H7 (cell line): ENCODE measurements at places on chromosomes 11 and 22. TPM values are rescaled to one million over a fixed set of nuclear protein-coding genes. Genes with fewer than 3 reads are reported as not detected.

DNA sequence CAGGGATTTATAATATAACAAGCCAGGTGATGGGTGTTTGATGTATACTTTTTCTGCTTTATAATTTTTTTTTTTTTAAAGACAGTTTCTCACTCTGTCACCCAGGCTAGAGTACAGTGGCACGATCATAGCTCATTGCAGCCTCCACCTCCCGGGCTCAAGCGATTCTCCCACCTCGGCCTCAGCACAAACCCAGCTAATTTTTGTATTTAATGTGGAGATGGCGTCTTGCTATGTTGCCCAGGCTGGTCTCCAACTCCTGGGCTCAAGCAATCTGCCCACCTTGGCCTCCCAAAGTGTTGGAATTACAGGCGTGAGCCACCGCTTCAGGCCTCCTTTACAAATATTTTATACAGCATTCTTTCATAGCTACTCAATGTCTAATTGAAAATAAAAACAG lies 48.6 kb downstream of the MORC2 start:
- no peak for DNase-seq

GRCh38 chr11:123577081-123577598 lies 77.3 kb downstream of the SCN3B start:
- DNase-seq: peak; percentile 95

DNA sequence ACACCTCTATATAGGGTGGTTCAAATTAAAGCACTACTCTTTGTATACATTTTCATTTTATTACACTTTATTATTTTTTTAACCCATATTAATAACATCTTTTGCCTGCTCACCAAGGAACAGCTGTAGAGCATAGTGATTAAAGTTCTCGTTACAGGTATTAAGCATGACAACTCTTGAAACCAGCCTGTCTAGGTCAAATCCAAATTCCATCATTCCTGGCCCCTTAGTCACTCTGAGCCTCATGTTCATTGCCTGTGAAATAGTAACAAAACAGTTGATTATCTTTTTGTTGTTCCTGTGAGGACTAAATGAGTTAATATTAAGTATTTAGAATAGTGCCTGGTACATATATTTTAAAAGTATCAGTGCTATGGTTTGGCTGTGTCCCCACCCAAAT lies 334.5 kb downstream of the RAB38 start:
- no peak for DNase-seq

DNA sequence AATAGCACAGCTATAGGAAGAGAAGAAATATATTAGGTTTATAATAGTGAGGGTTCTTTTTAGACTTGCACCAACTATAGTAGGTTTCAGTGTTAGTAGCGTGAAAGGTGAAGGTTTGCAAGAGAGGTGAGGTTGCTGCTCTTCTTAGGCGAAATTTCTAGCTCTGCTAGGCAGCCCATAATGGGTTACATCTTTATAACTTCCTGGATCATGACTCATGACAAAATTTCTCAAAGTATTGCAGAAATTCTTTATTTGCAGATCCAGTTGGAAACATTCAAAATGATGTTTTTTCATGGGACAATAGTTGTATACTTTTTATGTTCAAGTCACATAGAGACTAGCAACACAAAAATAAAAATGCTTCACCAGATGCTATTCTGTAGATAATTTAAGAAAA lies 260.0 kb downstream of the SOX6 start:
- no peak for DNase-seq

DNA sequence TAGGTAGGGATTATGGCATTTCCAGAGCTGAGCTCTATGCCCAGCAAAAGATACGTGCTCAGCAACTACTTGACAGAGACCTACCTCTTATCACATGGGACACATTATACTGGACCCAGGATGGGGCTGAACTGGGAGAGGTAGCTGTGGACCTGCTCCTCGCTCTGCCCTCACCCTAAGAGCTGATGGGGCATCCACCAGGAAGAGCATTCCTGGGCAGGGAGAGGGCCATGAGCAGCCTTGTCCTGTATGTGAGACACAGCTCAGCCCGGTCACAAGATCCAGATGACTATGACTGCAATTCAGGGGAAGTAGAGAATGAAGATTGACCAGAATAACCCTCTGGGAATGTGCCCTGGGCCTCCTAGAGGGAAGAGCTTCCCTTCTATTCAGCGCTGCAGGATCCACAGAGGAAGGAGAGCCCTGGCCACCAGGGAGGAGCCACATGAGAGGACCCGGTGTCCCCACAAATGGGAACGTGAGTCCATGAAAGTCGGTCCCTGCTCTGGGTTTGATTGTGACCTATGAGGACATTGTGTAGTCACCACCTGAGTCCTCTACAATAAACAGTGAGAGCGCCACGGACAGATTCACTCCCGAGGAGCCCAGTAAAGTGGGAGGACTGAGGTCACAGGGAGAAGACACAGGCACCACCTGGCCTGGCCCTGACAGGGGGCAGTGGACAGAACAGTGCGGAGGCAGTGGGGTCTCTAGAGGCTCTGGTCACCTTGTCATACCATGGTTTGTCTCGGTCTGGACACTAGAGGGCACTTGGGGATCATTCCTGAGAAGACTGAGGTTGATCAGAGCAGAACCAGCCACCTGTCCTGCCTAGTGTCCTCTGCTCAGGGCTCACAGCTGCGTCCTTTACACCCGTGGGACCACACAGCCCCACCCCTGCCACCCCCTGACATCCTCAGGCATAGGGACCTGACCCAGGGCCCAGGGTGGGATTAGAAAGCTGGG lies 99.5 kb downstream of the ZNF280B start:
- peak; percentile 73 for DNase-seq

- no peak for DNase-seq
These were observed 280.7 kb upstream of the CADM1 start for GRCh38 chr11:115784796-115785521.

- DNase-seq: no peak
These were observed 41.3 kb downstream of the ALX4 start for GRCh38 chr11:44268614-44269080.

DNA sequence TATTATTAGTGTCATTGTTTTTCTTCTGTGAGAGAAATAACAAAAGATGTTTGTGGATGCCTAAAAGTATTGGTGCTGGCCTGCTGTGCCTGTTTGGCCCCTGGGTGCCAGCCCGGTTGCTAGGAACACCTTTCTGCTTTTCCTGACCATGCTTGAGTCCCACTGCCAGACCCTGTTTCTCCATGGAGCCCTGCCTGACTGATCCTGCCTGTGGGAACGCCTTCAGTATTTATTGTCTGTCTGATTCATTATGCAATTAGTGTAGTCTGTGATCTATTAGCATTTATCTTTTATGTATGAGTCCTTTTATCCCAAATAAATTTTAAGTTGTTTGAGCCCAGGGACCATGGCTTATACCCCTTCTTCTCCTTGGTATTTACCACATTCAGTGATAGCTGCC lies 98.6 kb upstream of the MPPED2 start:
- DNase-seq: no peak

DNA sequence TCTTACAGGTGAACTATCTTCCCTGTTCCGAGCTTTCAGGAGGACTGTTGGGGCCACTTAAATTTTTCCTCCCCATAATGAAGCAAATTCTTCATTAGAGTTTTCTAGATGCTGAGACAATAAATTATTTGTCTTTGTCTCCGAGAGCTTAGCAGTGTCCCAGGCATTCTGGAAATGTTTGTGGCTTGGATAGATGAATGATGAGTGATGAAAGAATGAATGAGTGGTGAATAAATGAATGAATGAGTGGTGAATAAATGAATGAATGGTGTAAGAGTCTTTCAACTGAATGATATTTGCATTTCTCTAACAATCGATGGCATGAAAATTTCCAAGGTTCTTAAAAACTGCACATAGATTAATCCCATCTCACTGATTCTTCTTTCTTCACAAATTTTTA lies 52.8 kb downstream of the AHNAK start:
- no peak for DNase-seq

GRCh38 chr11:65558002-65558929 lies at the start of gene LTBP3:
TSS of gene LTBP3 (minus strand) at chr11:65558359. CDS start at chr11:65557959, 400 bp downstream.
- DNase-seq: peak; percentile 94

GRCh38 chr11:1863352-1864216 lies 10.7 kb downstream of the LSP1 start:
- DNase-seq: peak; percentile 94

GRCh38 chr11:33716243-33716642 lies 15.6 kb upstream of the C11orf91 start:
- DNase-seq: no peak

DNA sequence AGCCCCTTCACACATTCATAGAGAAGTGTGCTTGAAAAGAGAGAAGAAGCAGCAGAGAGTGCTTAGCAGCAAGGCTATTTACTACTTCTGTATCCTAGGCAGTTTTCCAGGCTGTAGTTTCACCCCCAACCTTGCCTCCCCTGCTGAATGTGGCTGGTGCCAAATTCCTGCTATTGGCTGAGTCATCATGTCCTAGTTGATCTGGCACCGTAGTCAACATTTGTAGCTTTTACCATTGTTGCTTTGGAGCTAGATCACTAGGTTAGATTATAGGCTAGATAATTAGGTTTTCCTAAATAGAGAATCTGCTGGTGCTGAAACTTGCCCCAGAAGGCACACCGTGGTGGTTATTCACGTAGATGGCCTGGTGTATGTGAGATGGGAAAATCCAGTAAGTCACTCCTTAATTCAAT lies 32.7 kb downstream of the ARHGAP42 start:
- DNase-seq: peak; percentile 45

DNA sequence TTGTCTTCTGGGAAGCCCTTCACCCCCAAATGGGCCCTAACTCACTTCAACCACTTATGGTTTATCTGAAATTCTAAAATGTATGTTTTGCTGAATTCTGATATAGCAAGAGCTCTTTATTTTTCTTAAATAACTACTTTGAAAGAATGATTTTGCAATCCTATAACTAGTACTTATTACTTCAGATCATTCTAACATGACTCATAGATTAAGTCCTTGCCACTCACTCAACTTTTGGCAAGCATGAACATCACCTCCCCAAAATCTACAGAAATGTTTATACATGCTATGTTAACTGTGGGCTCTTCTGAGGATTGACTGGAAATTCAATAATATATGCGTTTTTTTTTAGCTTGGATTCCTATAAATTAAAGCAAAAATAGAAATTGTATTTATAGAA lies 367.4 kb upstream of the FAT3 start:
- no peak for DNase-seq

- no peak for DNase-seq
These were observed 138.2 kb upstream of the TENM4 start for GRCh38 chr11:79579063-79579462.

DNA sequence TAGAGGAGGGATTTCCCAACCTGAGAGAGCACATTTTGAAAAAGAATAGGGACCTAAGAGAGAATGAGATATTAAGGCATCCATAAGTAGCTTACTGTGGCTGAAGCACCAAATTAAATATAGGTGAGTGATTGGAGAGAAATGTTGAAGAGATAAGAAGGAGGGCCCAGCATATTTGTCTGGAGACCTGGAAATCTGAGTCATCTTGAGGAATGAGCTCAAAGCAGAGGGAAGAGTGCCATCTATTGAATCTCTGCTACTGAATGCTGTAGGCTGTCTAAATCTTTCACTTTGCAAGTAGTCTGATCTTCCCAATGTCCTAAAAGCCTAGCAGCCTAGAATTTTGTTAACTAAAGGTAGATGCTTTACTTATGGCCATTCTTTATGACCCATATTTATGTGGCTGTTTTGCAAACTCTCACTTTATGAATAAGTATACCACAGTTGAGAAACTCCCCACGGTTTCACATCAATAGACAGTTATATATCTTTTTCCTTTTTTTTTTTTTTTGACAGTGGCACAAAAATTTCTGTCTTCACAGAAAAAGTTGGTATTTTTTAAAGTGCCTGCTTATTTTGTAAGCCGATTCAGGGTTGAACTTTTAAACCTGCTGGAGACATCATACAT lies 2093.5 kb downstream of the LRRC4C start:
- DNase-seq: peak; percentile 24

GRCh38 chr22:30859714-30860095 lies 108.9 kb downstream of the MORC2 start:
- DNase-seq: no peak

DNA sequence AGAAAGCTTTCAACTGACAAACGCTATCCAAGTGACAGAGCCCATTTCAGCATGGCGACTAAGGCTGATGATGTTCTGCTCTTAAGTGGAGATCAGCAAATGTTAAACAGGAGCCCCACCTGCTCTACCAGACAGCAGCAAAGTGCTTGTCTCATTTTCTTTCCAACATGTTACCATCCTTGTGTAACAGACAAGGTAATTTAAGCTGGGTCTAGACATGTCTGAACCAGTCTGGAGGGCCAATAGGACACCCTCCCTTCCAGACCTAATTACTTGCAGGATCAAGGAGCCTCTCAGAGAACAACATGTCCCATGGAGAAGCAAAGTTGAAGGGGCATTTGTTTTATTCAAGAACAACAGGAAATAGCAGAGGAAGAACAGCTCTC lies 3.9 kb upstream of the LMO2 start:
- no peak for DNase-seq

DNA sequence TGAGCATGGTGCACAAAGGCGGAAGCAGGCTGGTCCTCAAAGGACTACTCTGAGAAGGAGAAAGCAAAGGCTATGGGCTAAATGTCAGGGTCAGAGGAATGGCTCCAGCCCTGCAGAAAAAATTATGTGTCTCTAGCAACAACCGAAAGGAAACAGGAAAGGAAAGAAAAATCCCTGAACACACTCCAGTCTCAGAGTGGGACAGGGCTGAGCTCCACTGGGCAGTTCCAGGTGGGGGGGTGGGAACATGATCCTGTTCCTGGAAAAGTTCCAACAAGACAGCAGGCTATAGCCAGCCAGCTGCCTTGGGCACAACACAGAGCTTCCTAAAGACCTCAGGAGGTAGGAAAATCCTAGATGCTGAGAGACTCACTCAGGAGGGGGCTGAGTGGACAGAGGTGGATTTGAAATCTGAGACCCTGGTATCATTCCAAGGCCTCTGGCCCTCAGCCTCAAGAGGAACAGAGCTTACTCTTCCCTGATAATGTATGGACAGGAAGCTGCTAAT lies 1088.2 kb downstream of the TBC1D22A start:
- no peak for DNase-seq

GRCh38 chr11:67117672-67118180 lies 1.3 kb upstream of the KDM2A start:
- DNase-seq: peak; percentile 78

GRCh38 chr11:128648711-128649110 lies 45.2 kb upstream of the FLI1 start:
- DNase-seq: no peak

- no peak for DNase-seq
These were observed 14.5 kb downstream of the UBE4A start for GRCh38 chr11:118373871-118374270.

- DNase-seq: peak; percentile 10
These were observed 82.7 kb upstream of the MYOD1 start for GRCh38 chr11:17636721-17637120.

The SAA4 gene
- total RNA-seq: not detected in 2 replicates

The ZNF70 gene
- 1.7 and 2.3 TPM in 2 replicates for total RNA-seq

The PRR33 gene
- total RNA-seq: not detected in 2 replicates

The C1QTNF6 gene
- 4.9 and 5.4 TPM in 2 replicates for total RNA-seq

The CCDC81 gene
- 1.3 and 2.0 TPM in 2 replicates for total RNA-seq

The KRTAP5-7 gene
- not detected in 2 replicates for total RNA-seq

The OR52B2 gene
- not detected in 2 replicates for total RNA-seq

The KDELR3 gene
- total RNA-seq: 4.5 and 8.2 TPM in 2 replicates

The NXF1 gene
- total RNA-seq: 19.1 and 19.3 TPM in 2 replicates

The EWSR1 gene
- 226 and 229 TPM in 2 replicates for total RNA-seq

The PACSIN3 gene
- 67.6 and 76.2 TPM in 2 replicates for total RNA-seq

The GAL3ST1 gene
- 8.4 and 11.9 TPM in 2 replicates for total RNA-seq

The OR51G1 gene
- not detected in 2 replicates for total RNA-seq

The TPBGL gene
- total RNA-seq: not detected in 2 replicates

The CECR2 gene
- 50.0 and 66.3 TPM in 2 replicates for total RNA-seq

The OR2AG2 gene
- total RNA-seq: 0.07 TPM in 2 replicates
